ENCODE measurements at places on chromosomes 3 and 15.

- no peak for DNase-seq
Measured at GRCh38 chr3:122886946-122887345, 92.1 kb downstream of the SLC49A4 start.

- no peak for DNase-seq
Measured at GRCh38 chr15:95162069-95162468, 930.7 kb downstream of the MCTP2 start.

GRCh38 chr15:99187936-99188335 lies 61.4 kb downstream of the TTC23 start:
- DNase-seq = no peak

DNA sequence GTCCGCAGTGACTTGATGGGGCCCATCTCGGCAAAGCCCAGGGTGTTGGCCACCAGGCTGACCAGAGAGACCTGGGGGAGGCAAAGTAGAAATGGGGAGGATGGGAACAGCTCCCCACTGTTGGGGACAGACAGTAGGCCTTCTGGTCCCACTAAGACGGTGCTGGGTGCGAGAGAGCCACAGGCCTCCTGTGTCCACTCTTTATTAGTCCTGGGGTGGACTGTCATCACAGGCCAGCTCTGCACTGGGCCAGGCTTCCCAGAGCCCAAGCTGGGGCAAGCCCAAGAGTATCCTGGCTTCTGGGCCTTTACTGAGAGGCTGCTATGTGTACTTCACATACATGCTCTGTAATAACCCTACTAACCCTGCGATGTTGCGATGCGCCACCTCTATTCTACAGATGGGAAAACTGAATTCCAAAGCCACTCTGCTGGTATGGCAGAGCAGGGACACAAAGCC lies 66.4 kb downstream of the EXOG start:
- DNase-seq = no peak

DNA sequence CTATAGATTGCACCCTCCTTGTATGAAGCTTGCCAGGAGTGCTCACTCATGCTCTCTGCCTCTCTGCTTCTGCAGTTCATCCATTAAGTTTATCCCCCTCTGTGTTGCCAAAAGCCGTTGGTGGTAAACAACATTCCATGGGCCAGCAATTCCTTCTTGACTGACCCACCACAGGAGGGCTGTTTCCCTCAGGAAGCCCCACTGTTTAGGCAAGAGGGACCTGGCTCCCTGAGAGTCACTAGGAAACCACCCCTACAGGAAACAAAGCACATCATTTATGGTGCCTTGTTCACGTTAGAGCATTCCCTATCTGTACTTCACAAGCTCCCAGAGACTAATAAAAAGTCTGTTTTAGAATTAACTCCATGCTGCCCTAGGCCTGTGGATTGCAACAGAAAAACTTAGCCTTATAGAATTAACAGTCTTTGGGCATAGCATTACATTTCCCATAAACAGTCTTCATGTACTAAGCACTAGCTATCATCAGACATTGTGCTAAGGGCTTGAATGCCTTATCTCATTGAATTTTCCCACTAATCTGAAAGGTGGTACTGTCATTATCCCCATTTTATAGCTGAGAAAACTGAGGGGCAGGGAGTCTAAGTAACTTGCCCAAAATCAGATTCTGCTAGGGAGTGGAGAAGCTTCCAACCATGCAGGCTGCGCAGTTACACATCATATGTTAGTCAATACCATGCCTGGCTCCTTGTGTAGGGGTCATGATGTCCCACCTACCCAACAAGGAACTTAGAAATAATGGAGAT lies 149.9 kb downstream of the SHQ1 start:
- DNase-seq = no peak

DNA sequence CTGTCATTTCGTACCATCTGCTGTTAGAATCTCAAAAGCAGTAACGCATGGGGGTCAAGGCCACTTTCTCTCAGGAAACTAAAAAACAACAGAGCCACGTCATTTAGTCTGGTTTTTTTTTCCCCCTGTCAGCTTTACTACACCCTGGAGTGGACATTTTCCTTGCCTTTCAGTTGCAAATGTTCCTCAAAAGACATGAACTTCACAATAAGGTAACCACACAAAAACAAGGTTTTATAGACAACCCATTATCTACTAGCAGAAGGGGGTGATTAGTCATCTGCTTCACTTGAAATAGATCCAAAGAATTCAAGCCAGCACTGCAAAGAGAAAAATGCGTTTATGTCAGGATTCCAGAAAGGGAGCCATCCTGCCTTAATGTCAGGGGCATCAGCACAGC lies 171.8 kb upstream of the CDIN1 start:
- DNase-seq = peak; percentile 12

GRCh38 chr3:20105513-20106280 lies 65.5 kb downstream of the KAT2B start:
- DNase-seq = no peak

DNA sequence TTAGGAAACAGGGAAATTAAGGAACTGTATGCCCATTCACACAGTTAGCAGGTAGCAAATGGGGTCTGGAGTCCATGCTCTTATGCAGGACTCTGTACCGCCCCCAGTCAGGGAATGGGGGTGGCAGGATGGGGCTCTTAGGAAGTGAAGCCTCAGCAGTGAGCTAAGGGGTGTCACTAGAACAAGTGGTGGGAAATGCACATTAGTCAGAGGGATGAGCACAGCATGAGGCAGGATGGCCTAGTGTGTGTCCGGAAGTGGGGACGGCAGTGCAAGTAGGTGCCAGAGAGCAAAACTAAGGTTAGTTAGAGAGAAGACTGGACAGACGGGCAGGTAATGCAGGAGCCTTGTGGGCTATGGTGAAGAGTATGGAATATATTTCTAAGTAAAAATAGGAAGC lies 60.7 kb downstream of the ST3GAL6 start:
- no peak for DNase-seq

GRCh38 chr3:159821110-159821509 lies 167.5 kb upstream of the IL12A start:
- no peak for DNase-seq

DNA sequence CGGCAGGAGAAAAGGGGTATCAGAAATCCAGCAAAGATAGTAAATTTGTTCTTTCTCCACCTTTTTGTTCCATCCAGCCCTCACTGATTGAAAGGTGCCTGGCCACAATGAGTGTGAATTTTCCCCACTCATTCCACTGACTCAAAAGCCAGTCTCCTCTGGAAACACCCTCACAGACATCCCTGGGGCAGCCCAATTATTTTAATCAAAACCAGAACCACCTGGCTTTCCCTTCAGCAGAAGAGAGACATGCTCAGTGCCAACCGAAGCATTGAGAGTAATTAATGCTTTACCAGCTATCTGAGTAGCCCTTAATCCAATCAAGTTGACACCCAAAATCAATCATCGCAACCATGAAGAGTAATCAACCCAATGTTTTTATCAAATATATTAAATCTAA lies 1129.6 kb upstream of the GBE1 start:
- DNase-seq = no peak

- no peak for DNase-seq
Measured at GRCh38 chr3:16486201-16486600, 27.3 kb downstream of the RFTN1 start.

DNA sequence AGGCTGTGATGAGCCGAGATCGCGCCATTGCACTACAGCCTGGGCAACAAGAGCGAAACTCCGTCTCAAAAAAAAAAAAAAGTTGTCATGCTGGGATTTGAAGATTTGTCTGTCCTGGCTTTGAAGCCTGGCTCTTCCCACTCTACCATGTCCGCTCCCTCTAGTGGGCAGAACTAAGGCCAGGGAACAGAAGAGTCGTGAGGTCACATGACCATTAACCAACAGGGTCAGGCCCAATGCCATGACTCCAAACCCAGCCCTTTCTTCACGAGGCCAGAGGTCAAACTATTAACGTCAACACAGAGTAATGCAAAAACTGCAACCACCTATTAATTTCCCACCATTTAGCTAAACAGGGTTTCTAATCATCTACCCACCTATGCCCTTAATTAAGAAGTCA lies 212.1 kb downstream of the ADAMTS17 start:
- no peak for DNase-seq

DNA sequence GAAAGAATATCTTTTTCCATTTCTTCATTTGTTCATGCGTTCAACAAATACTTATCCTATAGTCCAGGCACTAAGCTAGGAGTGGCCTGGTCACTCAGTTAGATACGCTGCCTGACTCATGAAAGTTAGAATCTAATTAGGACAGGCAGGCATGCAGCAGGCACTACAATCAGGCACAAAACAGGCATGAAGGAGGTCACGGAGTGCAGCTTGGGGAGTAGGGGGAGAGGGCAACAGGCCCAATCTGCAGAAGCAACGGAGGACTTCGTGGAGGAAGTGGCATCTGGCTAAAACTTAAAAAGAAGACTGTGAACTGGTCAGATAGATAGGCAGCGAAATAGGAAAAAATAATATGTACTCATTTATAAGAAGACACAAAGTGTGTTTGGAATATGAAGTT lies 420.9 kb downstream of the MAGI1 start:
- no peak for DNase-seq

Data from COR-L47 (cell line).